HepG2 (cell line): ENCODE measurements at places on chromosomes 11 and 22.

DNA sequence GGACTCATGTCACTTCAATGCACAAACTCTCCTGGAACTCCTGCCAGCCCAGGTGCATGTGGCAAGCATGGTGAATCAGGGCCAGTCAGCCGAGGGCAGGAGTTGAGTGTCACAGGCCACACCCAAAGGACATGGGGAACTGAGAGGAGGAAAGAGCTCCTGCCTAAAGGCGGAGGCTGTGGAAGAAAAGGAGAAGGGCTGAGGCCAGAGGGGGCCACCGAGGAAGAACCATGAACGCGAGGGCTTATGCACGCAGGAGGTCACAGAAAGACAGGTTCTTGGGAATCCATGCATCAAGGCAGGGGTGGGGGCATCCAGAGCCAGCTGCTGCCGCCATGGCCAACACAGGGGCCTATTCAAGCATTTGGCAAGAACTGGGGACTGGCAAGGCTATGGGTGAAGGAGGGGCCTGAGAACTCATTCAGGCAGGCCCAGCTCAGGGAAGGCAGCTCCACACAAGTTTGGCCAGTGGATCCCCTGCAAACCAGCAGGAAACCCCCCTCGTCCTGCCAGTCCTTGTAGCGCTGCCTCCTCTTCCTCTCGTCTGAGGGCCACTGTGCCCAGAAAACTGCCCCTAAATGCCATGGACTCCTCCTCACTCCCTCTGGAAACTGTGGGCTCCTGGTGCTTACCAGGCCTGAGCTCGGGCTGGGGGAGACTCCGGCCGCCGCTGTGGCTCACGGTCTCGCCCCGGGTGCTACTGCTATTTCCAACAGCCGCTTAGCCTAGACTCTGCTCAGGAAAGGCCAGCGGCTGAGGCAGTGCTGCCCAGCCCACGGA, 15.4 kb downstream of the PPM1F start:
- DNase-seq: no peak

GRCh38 chr11:8671651-8672062, 10.8 kb downstream of the TRIM66 start:
- no peak for DNase-seq

DNA sequence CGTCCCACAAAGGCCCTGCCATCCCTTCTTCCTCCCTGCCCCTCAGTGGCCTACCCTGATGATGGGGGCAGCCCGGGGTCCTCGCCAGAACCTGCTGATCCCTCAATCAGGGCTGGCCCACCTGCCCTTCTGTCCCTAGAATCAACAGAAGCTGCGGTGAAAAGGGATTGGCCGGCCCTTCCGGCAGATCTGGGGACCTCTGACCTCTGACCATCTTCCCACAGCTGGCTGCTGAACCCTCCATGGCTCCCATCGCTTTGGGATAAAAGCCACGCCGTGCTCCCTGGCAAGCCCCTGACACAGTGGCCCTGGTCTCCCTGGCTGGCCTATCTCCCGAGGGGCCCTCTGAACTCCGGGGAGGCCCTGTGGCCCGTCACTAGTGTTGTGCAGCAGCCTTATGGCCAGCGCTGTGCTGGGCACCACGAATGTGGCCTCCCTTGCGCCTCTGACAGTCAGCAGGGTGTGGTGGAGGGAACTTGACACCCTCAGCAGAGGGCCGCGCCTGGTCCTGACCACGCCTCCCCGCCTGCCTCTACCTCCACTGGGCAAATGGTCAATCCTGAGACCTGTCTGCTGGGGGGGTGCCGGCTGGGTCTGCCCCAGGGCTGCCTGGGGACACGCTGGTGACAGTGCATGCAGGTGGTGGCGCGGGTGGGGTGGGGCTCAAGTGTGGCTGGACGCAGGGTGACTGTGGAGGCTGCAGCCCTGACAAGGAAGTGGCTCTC, 58.0 kb upstream of the TTLL12 start:
- DNase-seq: no peak

GRCh38 chr11:70908223-70908622, 344.2 kb downstream of the SHANK2 start:
- no peak for DNase-seq

- no peak for DNase-seq
These were observed 46.0 kb downstream of the MCM5 start for GRCh38 chr22:35445933-35446332.

DNA sequence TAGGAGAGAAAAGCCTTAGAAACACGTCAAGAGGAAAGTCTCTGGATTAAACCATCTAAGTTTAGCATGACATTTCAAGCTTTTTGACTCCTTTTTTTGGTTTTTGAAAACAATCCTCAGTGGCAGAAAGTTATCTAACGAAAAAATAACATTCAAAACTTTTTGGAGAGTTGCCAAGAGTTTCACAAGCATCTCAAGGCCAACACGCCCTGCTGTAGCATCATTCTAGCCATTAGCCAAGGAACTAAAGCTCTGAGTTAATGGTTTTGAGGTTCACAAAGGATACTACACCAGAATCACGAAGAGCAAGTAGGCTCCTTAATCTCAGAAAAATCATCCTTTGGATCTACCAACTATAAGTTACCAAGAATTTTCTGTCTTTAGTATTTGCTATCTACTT, 94.8 kb downstream of the PICALM start:
- no peak for DNase-seq

- DNase-seq: no peak
These were observed 3.1 kb downstream of the FDX1 start for GRCh38 chr11:110432713-110433392.

GRCh38 chr22:44801476-44801875, 49.1 kb downstream of the ARHGAP8 start:
- DNase-seq: no peak

GRCh38 chr22:29727131-29727523, 7.3 kb downstream of the CABP7 start:
- DNase-seq: peak; percentile 33

DNA sequence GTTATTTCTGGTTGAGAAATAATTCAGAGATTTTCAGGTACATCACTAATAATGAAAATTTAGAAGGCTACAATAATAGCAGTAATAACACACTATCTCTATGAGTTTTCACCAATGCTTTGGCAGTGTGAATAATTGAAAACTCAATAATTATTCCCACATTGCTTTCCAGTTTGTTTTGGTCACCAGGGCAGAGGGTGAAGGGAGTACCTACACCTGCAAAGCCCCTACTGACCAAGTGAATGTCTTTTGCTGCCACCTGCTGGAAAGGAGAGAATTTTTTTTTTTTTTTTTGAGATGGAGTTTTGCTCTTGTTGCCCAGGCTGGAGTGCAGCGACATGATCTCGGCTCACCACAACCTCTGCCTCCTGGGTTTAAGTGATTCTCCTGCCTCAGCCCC, 3.2 kb downstream of the NELL1 start:
- DNase-seq: peak; percentile 18

DNA sequence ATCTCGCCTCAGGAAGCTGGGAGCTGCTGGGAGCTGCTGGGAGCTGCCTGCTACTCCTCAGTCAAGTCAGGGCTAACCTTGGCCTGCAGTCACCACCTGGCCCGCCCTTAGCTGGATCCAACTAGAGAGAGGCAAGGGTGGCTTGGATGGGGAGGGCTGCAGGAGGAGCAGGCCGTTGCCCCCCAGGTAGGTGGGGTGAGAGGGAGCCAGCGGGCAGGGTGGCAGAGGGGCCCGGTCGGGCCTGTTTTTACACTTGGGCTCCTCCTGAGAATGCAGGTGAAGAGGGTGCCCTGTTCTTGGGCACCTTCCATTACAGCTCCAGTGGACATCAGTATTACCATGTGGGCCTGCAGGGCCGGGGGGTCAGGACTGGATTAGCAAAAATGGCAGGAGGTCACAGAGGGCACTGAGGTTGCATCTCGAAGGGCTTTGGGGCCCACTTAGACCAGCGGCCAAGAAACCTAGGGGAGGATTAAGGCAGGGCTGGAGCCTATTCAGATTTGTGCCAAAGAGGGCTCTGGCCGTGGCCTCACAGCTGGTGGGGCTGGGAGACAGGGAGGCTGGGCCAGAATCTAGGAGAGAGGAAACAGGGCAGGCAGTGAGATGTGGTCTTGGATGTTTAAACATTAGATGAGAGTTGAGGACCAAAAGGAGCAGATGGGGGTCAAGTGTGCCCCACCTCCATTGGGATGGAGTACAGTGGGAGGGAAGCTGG, 60.8 kb upstream of the TTLL12 start:
- no peak for DNase-seq

- DNase-seq: no peak
These were observed 52.1 kb downstream of the STIM1 start for GRCh38 chr11:3907590-3907989.

DNA sequence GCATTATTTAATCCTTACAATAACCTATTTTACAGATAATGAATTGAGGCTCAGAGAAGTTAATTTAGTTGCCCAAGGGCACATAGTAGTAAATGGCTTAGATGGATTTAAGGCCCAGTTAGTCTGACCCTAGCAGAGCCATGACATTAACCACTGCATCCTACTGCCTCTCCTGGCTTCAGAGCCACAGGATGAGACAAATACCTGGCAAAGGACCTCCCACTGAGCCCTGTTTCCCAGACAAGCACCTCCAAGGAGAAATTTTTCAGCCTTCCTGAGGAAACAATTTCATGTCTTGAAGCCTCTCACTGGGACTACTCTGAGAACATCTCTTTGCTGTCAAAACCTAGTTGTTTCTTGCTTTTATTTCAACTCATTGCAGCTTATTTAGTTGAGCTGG, 28.4 kb downstream of the IZUMO1R start:
- DNase-seq: no peak

GRCh38 chr11:69337211-69337721, 43.3 kb downstream of the MYEOV start:
- no peak for DNase-seq

- DNase-seq: no peak
These were observed 6.1 kb upstream of the ZBTB16 start for GRCh38 chr11:114053406-114053805.

DNA sequence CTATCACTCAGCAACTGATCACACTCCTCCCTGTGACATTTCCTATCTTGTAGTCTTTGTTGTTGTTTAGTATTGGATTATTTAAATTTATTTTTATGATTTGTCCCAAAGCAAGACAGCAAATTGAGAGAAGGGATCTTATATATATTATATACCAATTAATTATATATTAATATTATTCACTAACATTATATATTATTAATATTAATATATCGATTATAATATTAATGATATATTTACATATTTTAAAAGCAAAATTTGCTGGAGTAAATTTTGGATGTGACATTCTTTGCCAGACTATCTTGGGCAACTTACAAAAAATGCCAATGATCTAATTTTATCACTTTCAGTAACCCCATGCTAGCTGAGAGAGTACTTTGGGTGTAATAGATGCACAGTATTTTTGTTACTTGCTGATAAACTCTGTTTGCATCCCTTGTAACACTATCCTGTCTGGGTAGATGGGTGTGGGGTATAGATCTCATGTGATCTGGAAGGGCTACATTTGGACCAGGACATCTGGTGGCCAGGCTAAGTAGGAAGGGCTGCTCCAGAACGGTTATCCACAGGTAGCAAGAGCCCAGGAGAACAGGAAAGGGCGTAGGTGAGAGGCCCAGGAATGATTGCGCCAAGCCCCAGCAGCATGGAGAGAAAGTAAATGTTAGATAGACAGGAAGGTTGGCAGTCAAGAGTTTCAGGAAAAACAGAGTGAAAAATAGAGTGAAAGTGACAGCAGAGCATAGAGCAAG, 608.6 kb upstream of the KIRREL3 start:
- no peak for DNase-seq

- DNase-seq: no peak
These were observed 8.0 kb downstream of the DGAT2 start for GRCh38 chr11:75776546-75776945.

- no peak for DNase-seq
These were observed 12.6 kb upstream of the TFIP11 start for GRCh38 chr22:26524870-26525269.

- no peak for DNase-seq
These were observed 10.2 kb upstream of the SF1 start for GRCh38 chr11:64788321-64789215.

DNA sequence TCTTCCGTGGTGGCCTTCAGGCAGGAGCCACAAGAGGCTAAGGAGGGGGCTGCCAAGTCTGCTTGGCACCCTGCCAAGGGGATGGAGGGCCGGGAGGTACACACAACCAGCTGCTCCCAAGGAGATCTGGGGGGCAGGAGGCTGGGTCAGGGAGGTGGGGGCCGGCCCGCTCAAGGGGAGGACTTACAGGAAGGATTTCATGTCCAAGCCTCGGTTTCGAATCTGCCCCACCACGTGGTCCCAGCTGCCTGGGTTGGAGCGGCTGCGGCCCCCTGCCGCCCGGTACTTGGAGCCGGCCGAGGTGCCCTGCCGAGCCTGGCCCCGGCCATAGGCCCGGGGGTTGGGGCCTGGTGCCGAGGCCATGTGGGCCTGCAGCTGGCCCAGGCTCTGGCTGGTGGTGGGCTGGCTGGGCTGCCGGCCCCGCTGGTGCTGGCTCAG, 33.5 kb downstream of the LRRC10B start:
- DNase-seq: no peak

DNA sequence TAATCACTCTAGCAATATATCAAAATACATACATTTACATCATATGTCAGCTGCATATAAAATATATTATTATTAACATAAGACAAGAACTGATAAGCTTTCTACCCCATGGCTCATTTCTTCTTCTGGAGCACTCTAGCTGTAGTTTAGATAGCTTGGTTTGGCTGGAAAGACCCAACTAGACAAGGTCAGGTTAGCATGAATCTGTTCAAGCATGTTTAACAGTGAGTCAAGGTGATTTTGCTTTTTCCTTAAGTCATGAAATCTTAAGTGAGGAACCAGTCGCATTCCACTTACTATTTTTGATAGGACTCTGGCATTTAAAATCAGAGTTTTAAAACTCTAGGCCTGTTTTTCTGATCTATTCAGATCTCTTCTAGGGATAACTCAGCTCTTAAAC, 157.0 kb upstream of the PDGFD start:
- no peak for DNase-seq

DNA sequence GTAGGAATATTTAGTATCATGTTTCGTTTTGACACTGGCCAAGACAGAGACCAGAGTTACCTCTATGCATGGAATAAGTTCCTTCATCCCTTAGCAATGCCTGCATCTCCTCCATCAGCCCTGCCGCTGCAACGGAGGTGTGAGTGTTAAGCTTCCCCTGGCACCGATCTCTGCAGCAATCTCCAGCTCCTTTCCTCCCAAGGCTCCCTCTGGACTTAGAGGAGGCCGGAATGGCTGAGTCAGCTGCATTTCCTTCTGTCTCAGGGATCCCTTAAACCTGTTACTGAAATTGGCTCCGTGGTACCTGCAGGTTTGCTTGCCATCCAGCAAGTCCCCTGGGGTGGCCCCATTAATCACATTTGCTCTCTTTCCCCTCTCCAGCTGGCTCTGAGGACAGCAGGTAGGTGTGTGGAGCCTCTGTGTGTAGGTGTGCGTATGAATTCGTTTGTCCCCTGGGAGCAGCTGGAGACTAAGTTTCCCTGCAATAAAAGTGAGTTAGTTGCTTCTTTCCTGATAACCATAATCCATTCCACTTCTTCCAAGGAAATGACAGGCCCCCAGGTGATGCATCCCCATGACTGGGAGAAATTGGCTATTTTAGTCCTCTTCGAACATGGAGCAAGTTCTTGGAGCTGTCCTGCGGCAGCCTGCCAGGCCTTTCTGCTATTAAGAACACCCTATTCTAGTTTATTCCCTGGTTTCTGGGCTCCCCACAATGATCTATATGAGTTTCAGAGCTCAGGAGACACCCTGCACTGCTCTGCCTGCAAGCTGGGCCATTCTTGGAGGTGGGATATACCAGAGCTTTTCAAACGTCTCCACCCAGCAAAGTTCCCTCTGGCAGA, 457.2 kb upstream of the CADM1 start:
- DNase-seq: no peak

- DNase-seq: no peak
These were observed 13.8 kb upstream of the RBM4B start for GRCh38 chr11:66691311-66691980.

- DNase-seq: no peak
These were observed 1.5 kb upstream of the UBASH3B start for GRCh38 chr11:122653916-122654585.

GRCh38 chr11:114317787-114318137, 21.6 kb downstream of the NNMT start:
- no peak for DNase-seq
